ENCODE measurements at places on chromosomes 3 and 15. TPM values are rescaled to one million over a fixed set of nuclear protein-coding genes. Genes with fewer than 3 reads are reported as not detected.
A peak's percentile ranks its signal among the peaks of the same experiment; 100 is the strongest.

Gene AHSG
- total RNA-seq, result not detected

DNA sequence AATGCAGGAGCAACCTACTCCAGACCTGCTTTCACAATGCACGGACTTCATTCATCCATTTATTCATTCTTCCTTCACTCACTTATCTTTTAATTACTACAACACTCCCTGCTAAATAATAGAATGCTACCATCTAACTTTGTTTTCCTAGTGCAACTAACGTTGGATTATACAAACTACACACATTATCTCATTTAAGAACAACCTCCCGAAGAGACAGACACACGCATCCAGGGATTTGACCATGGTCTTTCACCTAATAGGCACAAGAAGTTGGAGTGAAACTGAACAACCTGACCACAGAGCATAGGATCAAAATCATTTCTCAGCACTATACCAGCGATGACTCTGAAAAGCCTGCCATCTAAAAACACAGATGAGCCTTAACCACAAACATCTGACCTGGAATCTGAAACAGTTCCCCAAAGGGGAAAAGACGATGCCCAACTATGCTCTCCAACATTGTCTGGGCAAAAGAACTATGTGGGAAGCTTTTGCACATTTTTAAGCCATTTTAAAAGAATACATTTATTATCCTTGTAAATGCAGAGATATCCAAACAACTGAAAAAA is 21.0 kb downstream of the ZNF385D start:
- DNase-seq, result no peak

Gene PPP2R3A
- total RNA-seq, result 0.17 TPM

GRCh38 chr3:185733980-185734724 is 90.7 kb downstream of the IGF2BP2 start:
- no peak for DNase-seq

Gene DLEC1
- total RNA-seq, result 3.7 TPM

Gene GOLGA6A
- total RNA-seq, result 0.40 TPM

Gene FSD2
- not detected for total RNA-seq

DNA sequence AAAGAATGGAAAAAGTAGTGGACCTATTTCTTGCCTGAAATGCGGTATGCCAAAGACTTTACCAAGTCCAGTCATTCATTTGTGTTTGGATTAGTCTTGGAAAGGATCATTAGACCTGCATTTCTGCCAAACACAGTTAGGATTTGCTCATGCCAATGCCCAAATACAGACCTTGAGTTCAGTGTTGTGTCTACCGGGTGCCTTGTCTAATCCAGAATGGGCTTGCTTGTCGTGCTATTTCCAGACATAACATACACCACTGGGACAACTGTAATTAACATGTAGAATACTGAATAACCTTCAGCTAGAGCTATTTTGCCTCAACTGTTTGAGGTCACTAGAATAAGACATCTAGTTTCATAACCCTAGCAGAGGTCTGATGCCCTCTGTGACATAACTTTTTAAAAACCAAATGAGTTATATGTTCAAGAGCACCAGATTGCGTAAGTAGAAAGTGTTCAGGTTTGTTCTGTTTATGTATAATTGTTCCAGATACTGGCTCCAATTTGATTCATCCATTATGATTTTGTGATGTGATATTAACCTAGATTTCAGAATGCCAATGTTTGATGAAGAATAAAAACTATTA is 145.3 kb upstream of the DPH6 start:
- no peak for DNase-seq

- DNase-seq, result no peak
These were observed 276.4 kb downstream of the TBC1D5 start for GRCh38 chr3:17466028-17466427.

Gene GOLGA8O
- total RNA-seq, result 16.6 TPM

DNA sequence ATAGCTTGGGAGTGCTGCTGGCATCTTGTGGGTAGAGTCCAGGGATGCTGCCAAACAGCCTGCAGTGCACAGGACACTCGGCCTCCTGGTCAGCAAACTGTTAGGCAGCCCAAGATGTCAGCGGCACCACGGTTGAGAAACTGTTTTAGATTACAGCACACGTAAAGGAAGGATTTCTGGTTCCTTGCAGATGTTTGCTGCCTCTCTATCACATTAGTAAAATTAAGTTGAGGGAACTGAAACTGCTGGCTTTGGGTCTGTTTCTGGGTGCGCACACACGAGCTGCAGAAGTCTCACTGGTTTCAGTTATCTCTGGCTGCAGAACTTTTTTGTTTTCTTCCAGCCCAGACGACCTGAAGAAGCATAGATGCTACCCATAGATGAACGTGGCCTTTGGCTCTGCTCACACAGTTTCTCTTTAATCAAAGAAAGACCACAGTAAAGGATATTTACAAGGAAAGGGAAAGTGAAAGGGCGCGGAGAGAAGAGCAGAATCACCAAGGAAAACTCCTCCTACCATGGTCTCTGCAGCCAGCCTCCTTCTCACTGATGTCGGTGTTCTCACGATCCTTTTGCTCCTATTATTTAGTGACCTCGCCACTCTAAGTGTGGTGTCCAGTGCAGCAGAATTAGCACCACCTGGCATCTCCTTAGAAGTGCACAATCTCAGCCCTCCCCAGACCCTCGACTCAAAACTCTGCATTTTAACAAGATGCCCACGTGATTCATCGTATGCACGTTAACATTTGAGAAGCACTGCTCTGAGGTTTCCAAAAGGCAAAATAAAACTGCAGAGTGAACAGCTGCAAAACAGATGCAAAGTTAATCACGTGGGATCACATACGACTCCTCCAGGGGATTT is 50.6 kb upstream of the AKAP13 start:
- peak; percentile 64 for DNase-seq

DNA sequence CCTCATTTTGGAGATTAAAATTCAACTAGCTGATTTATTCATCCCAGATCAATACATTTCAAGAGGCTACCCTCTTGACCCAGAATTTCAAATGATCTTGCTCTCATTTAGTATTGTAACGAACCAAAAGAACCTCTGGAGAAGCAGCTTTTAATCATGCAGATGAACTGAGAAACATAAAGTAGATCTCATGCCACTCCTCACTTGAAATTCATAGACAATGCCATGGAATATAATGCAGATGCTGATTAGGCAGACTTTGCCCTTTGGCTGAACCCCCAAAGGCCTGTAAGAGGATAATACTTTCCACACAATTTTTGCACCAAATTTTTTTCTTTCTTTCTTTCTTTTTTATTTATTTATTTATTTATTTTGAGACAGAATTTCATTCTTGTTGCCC is 358.3 kb downstream of the NEK10 start:
- DNase-seq, result no peak

DNA sequence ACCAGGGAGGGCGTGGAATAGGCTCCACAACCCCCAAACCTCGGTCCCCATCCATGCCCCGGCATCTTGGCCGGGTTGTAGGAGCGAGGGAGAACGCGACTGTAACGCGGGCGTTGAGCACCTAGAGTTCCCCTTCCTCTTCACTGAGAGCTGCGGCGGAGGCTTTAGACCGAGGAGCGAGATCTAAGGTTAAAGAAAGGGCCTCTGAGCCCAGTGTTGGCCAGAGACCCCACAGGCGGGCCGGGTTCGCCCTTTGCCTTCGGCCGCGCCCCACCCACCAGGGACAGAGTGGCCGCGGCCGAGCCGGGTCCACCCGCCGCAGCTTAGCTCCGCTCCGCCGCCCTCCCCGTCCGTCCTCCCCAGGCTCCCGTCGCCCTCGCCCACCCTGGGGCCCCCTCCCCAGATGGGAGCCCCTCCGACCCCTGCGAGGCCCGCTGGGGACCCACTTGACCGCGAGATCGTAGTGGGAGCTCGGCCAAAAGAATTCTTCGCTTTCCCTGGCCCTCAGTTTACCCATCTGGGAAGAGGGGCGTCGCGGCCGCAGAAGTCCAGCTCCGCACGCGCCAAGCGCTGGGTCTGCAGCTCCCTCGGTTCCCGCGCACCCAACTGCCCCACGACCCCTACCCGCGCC is 425 bp downstream of the ANPEP start:
- no peak for DNase-seq

Gene GRAMD2A
- total RNA-seq, result not detected

- no peak for DNase-seq
These were observed 237.4 kb upstream of the UMPS start for GRCh38 chr3:124492824-124493223.

DNA sequence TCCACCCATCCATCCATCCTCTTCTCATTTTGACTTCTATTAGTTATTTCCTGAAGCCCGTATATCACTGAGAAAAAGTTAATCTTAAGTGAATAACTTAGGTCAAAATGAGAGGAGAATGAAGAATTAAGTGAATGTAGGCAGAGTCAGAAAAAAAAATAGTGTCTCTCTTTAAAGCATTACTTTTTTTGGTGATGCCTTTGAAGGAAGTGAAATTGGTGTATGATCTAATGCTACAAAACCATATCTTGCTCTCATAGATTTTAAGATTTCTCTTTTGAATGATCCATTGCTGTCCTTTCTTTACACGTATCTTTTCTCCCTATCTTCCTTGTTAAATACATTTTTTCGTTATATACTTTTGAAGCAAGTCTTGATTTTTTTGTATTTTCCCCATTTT is 23.4 kb downstream of the FNDC3B start:
- no peak for DNase-seq

Gene PLCD1
- 45.4 TPM for total RNA-seq

DNA sequence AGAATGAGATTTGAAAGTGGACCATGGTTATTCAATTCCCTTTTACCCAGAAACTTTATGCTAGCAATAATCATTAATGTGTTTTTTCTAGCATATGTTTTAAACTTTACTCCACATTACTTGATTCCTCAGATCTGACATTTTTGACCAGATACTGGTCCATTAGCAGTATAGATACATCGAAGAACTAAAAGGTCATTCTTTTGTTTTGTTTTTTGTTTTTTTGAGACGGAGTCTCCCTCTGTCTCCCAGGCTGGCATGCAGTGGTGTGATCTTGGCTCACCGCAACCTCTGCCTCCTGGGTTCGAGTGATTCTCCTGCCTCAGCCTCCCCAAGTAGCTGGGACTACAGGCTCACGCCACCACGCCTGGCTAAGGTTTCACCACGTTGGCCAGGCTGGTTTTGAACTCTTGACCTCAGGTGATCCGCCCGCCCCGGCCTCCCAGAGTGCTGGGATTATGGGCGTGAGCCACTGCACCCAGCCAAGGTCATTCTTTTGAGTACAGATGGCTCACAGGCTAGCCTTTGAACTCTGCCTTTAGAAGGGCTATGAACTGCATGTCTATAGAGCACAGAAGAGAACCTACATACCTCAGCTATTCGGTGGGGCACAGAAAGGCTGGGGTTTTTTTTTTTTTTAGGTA is 28.6 kb downstream of the CHP1 start:
- DNase-seq, result no peak

GRCh38 chr15:82530006-82530405 is 10.3 kb downstream of the RPS17 start:
- no peak for DNase-seq

DNA sequence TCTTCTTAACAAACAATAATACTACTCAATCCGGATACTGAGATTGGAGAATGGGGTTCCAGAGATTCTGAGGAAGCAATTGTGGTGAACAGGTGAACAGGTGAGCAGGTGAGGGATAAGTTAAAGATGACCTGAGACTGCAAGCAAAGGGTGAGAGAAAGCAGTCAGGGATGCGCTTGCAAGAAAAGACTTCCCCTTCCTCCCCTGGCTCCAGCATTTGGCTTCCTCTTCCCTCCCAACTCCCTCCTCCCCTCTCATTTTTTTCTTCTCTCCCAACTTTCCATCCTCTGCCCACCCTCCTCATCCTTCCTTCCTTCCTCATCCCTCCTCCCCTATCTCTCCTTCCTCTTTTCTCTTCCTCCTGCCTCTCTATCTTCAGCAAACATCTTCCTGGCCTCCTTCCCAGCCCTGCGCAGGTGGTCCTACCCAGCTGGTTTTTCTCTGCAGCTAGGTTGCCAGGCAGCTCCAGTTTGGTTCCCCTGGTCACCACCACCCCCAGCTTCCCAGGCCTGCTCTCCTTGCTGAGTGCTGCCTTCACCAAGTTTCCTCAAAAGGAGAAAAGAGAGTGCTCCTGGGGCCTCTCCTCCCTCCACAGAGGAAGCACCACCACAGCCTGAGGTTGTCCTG is 10.4 kb upstream of the VIPR1 start:
- no peak for DNase-seq

Gene RSRC1
- total RNA-seq, result 48.9 TPM

Gene TRIM42
- total RNA-seq, result not detected

DNA sequence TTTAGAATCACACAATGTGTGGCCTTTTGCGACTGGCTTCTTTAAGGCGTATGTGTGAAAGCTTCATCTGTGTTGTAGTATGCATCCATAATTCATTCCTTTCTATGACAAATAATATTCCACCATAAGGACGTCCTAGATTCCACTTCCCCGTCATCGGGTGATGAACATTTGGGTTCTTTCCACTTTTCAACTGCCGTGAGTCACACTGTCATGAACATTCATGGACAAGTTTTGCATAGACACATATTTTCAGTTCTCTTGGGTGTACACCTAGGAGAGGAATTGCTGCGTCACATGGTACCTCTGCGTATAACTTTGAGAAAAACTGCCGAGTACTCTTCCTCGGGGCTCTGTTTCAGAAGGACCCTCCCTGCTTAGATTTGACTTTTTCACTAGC is 97.3 kb downstream of the TOP2B start:
- DNase-seq, result no peak

DNA sequence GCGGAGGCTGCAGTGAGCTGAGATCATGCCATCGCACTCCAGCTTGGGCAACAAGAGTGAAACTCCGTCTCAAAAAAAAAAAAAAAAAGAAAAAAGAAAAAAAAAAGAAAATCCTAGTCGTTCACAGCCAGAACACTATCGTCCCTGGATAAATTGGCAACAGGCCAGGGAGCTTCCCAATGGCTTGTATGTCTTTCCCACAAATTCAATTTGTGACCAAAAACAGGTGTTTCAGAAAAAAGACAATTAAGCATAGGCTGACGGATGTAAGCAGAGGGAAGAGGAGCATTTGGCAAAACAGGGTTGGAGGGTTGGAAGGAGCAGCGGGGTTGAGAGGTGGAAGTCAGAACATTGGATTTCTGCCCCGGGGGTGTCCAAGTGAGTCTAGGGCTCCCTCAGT is 8.5 kb downstream of the EPB42 start:
- DNase-seq, result no peak

DNA sequence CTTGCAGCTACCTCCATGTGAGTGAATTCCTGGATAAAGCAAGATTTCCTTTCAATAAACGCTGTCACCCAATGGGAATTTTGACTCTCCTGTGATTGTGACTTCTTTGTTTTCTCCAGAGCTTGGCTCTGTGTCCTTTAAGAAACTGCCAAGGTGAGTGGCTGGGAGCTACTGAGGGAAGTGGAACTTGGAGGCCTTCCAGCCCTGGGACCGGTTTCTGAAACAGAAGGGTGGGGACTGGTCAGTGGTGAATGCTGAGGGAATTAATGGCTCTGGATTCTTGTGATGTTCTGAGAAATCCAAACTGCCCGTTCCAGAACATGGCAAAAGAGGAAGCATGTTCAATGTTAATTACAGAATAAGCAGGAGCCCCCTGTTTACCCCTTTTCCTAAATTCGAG is 41.1 kb upstream of the MYZAP start:
- DNase-seq, result no peak

Gene ITIH1
- not detected for total RNA-seq

Data from activated naive CD8-positive, alpha-beta T cell treated with anti-CD3 and anti-CD28 coated beads, Interleukin-2, amount 10 ng/mL, durations not matched to agents 7 days and 5 days (primary cell).